ENCODE measurements at places on chromosomes 13 and 19. TPM values are rescaled to one million over a fixed set of nuclear protein-coding genes. Genes with fewer than 3 reads are reported as not detected.

Gene EXOC3L2
- total RNA-seq, result not detected

GRCh38 chr13:27972478-27972820 is 3.3 kb upstream of the CDX2 start:
- no peak for DNase-seq
- H3K4me3 ChIP-seq, result no peak overlapping the region
- no peak overlapping the region for H3K27ac ChIP-seq
- H3K4me1 ChIP-seq, result peaks cover 8% of the 10 kb centered on the region
- no peaks in the 10 kb centered on the region for H3K36me3 ChIP-seq

GRCh38 chr13:35793823-35794222 is 317.3 kb upstream of the MAB21L1 start:
- no peak overlapping the region for H3K27ac ChIP-seq
- H3K27me3 ChIP-seq, result no peaks in the 10 kb centered on the region
- no peak for DNase-seq
- H3K4me1 ChIP-seq, result no peaks in the 10 kb centered on the region
- H3K4me3 ChIP-seq, result no peak overlapping the region
- no peaks in the 10 kb centered on the region for H3K36me3 ChIP-seq

DNA sequence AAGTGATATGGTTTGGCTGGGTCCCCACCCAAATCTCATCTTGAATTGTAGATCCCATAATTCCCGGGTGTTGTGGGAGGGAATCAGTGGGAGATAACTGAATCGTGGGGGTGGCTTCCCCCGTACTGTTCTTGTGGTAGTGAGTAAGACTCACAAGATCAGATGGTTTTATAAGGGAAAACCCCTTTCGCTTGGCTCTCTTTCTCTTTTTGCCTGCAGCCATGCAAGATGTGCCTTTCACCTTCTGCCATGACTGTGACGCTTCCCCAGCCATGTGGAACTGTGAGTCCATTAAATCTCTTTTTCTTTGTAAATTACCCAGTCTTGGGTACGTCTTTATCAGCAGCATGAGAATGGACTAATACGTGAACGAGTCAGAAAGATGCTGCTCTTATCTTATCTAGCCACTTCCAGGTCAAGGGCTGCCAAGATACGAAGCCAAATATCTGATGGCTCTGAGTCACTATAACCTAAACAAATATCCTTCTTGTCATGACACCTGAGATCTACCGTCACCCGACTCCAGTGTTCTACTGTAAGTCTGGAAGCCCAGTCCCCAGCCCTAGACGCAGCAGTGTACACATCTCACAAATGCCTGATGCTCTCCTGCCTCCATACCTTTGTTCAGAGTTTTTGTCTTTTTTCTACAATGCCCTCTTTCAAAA is 45.9 kb downstream of the SLC15A1 start:
- H3K36me3 ChIP-seq, result no peaks in the 10 kb centered on the region
- no peak overlapping the region for H3K4me3 ChIP-seq
- H3K27ac ChIP-seq, result no peak overlapping the region
- peaks cover 8% of the 10 kb centered on the region for H3K27me3 ChIP-seq

- no peak overlapping the region for H3K27ac ChIP-seq
- H3K4me1 ChIP-seq, result no peaks in the 10 kb centered on the region
- H3K4me3 ChIP-seq, result no peak overlapping the region
- no peak for DNase-seq
Observed at GRCh38 chr13:104253063-104253680, 1187.0 kb upstream of the SLC10A2 start.

DNA sequence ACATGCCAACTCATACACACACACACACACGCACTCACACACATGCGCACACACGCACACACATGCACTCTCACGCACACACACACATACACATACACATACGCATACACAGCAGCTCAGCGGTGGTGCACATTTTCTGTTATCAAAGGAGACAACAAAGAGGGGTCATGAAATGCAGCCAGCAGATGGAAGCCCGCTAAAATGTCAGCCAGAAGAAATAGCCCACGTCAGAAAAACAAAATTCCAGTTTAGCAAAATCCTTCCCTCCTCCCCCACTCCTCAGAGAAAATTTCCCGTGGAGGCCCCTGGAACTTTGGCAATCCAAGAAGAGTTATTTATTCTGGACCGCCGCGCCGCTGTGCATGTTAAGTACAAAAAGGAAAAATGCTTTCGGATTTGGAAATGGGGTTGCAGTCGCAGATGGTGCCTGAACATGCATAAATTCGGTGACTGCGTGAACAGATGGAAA is 114.6 kb upstream of the VSTM2B start:
- no peak overlapping the region for H3K27ac ChIP-seq
- H3K27me3 ChIP-seq, result no peaks in the 10 kb centered on the region
- no peaks in the 10 kb centered on the region for H3K36me3 ChIP-seq
- H3K4me1 ChIP-seq, result no peaks in the 10 kb centered on the region
- DNase-seq, result no peak

DNA sequence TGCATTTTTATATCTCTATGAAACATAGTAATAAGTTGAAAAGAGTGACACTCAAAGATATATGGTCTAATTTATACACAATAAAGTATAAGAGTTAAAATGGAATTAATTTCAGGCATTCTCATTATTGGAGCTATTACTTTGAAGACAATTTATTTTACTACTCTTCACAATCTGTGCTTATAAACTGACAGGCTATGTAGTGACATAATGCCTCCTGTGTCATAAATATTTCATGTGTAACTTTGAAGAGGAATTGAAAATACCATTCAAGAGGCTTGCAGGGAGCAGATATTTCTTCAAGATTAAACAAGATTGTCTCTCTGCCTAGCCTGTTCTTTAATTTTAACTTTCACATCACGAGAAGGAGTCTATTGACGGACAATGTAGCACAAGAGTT is 1881.5 kb upstream of the PCDH20 start:
- H3K4me3 ChIP-seq, result no peak overlapping the region
- H3K36me3 ChIP-seq, result no peaks in the 10 kb centered on the region
- H3K27me3 ChIP-seq, result no peaks in the 10 kb centered on the region
- no peak overlapping the region for H3K27ac ChIP-seq
- H3K4me1 ChIP-seq, result no peaks in the 10 kb centered on the region
- no peak for DNase-seq

Gene TBXA2R
- total RNA-seq, result 1.00 TPM

- DNase-seq, result no peak
- peaks cover 75% of the 10 kb centered on the region for H3K36me3 ChIP-seq
- peaks cover 43% of the 10 kb centered on the region for H3K4me1 ChIP-seq
- peak overlapping the region; percentile 63 for H3K27ac ChIP-seq
- no peaks in the 10 kb centered on the region for H3K27me3 ChIP-seq
Observed at GRCh38 chr13:99548448-99548847, 47.2 kb downstream of the TM9SF2 start.

Gene ZNF563
- total RNA-seq, result 3.8 TPM
